ENCODE measurements at places on chromosomes 1 and 21.

GRCh38 chr1:22619252-22619651 lies 17.2 kb upstream of the C1QA start:
- DNase-seq: no peak

DNA sequence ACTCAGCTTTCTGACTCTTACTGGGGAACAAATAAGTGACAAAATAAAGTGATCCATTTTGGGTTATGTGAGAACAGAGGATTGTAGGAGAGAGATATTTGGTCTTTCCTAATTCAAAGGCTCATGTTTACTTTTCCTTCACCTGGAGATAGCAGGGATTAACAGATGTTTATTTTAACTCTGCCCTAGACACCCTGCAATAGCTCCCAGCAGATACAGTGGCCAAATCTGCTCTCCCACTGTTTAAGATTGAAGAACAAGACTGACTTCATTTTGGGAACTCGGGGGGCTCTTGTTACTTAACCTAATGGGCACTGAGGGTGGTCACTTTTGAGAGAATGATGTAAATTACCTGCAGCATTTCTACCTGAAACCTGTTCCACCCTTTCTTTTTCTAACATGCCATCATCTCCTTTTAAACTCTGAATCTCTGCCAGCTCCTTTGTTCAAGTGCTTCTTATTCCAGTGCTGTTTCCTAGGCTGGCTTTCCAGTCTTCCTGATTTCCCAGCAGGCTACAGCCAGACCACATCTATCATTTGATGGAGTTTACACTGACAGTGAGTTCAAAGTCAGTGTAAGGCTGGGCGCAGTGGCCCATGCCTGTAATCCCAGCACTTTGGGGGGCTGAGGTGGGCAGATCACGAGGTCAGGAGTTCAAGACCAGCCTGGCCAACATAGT lies 90.0 kb downstream of the SELENOF start:
- DNase-seq: no peak

DNA sequence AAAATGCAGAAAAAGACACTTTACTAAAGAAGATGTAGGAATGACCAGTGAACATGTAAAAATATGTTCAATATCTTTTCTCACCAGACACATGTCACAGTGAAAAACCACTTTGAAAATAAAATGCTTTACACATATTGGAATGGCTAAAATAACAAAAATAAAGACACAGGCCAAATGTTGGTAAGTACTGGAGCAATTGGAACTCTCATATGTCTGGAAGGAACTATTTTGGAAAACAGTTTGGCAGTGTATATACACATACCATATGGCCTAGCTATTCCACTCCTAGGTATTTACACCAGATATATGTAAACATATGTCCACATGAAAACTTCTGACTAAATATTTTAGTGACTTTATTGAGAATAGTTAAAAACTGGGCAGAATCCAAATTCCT lies 927.2 kb downstream of the BRINP3 start:
- DNase-seq: no peak

GRCh38 chr1:8283058-8283884 lies 34.6 kb upstream of the SLC45A1 start:
- no peak for DNase-seq

DNA sequence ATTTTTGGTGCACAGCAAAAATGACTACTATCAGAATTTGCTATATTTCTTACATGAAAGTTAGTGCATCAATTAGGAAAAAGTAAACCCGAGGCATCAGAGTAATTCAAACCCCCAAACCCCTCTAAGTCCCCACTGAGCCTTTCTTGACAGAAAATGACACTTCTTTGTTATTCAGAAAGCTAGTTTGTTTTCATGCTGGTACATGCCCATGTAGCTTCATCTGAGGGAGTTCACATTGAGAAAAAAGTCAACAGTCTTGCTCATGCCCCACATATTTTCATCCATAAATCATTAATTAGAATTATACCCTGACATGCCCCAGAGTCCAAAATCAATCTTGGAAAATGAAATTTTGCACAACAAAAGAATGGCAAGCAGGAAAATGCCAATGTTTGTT lies 39.9 kb upstream of the PDC start:
- no peak for DNase-seq

GRCh38 chr1:8162168-8162567 lies 136.1 kb upstream of the ERRFI1 start:
- no peak for DNase-seq

DNA sequence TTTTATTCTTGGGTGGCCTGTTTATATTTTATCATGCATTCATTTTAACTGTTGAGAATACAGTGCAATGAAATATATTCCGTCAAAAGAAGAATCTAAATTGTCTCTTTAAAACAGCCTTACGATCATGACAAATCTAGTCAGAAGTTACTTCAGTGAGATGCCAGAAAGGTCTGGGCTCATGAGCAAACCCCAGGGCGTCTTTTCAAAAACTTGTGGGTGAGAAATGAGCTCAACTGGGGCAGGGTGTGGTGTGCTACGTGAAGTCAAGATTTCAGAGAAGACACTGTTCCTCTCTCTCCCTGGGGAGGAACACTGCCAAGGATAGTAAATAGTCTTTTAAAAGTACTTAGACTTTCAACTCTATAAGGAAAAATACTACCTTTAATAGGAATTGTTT lies 13.4 kb upstream of the UAP1 start:
- no peak for DNase-seq

DNA sequence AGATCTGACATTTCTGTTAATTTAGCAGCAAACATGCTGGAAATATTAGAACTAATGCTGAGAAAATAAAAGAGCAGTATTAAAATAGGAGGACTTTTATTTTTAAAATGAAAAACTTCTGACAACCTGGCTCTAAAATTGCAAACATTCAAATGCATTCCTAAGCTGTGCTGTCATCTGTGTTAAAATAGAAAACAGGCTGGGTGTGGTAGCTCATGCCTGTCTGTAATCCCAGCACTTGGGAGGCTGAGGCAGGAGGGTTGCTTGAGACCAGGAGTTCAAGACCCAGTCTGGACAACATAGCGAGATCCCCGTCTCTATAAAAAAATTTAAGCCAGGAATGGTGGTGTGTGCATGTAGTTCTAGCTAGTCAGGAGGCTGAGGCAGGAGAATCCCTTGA lies 44.6 kb downstream of the MIGA1 start:
- DNase-seq: no peak

DNA sequence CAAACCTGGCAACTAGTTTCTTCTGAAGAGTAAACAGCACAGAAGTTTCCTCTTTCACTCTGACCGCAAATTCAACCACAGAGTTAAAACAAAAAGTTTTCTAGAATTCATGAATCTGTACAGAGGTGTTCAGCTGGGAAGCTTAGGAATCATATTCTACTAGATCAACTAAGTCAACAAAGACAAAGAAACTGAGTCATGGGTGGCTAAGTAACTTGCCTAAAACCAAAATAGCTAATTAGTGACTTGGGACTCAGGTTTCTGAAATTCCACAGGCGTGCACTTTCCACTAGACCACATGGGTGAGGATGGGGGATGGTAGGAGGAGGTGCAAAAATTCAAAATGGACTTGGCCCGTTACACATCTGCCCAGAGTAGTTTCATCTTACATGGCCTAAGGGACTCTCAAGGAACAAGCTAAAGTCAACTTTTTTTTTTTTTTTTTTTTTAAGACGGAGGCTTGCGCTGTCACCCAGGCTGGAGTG lies 25.8 kb downstream of the PTPN14 start:
- no peak for DNase-seq

GRCh38 chr1:235087906-235088305 lies 40.7 kb downstream of the TOMM20 start:
- no peak for DNase-seq

- DNase-seq: no peak
These were observed 16.7 kb downstream of the POU3F1 start for GRCh38 chr1:38029685-38030511.

- no peak for DNase-seq
These were observed 2.5 kb upstream of the MEF2D start for GRCh38 chr1:156502894-156503697.

Data from stimulated activated CD8-positive, alpha-beta memory T cell treated with anti-CD3 and anti-CD28 coated beads, Interleukin-7, amount 100 ng/mL, for 1 hour (primary cell).